ENCODE measurements at places on chromosomes 12 and 14.
A peak's percentile ranks its signal among the peaks of the same experiment; 100 is the strongest.

- no peak overlapping the region for H3K4me3 ChIP-seq
- peaks cover 4% of the 10 kb centered on the region for H3K4me1 ChIP-seq
- peaks cover 13% of the 10 kb centered on the region for H3K27me3 ChIP-seq
- H3K36me3 ChIP-seq, result no peaks in the 10 kb centered on the region
These were observed 154.2 kb upstream of the PARP11 start for GRCh38 chr12:4027412-4027811.

DNA sequence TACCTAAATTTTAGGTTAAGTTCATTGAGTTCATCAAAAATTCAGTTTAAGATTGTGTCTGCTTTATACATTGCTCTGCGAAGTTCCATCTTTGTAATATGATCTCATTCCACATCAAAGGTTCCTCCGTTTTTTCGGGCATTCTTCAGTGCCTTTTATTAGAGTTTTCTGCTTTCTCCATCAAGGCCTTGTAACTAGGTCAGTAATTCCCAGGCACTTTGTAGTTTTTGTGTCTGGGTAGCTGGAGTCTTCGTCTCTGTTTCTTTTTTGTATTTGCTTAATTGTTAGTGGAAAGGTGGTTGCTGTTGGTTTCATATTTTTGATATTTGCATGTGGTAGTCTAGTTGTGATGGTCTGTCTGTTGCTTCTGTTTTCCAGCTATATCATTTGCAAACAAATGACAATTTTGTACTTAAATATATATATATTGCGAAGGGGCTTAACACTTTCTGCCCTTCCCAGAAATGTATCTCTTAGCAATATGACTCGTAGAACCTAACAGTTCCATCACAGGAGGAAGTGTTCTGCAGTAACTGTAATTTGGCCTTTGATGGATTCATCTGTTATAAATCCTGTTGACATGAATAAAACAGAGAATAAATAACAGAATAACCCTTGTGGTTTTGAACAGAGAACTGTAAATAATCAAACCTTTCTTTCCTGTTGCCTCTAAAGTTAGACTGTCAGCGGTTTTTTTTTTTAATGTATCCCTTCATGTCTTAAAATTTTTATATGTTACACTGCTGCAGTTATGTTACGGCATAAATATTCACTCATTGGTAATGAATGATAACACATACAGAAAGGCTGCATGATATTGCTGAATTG lies 88.4 kb upstream of the DYNC1H1 start:
- H3K4me3 ChIP-seq, result no peak overlapping the region
- H3K4me1 ChIP-seq, result peaks cover 18% of the 10 kb centered on the region
- DNase-seq, result peak; percentile 6

DNA sequence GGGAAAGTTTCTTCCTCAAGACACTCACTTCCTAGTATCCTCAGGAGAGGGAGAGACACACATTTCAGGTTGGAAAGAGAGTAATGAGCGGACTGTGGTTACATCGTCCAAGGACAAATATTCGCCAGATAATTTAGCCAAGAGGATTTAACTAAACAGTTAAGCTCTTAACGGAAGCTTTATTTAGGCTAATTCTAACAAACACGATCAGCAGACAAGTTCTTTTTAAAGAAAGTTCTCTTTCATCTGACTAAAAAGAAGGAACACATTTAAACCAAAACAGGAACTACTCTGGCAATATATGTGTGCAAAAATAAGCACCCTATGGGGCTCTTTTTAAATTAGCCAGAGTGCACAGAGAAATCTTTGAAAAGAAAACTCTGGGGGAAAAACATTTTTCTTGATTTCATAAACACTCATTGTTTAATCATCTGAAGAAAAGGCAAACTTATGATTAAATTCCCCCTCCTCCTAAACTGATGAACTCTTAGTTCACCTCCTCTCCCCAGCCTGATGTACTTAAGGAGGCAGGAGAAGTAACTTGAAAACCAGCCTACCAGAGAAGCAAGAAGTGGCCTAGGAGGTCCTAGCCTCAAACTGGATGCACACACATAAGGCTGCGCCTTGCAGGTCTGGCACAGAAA lies 13.3 kb upstream of the BTG1 start:
- no peak overlapping the region for H3K27ac ChIP-seq
- no peak overlapping the region for H3K4me3 ChIP-seq
- no peak for DNase-seq
- no peaks in the 10 kb centered on the region for H3K27me3 ChIP-seq
- peaks cover 8% of the 10 kb centered on the region for H3K4me1 ChIP-seq

- no peak overlapping the region for H3K27ac ChIP-seq
- peak; percentile 38 for DNase-seq
- H3K36me3 ChIP-seq, result no peaks in the 10 kb centered on the region
These were observed 131.6 kb upstream of the FRMD6 start for GRCh38 chr14:51520087-51520486.

DNA sequence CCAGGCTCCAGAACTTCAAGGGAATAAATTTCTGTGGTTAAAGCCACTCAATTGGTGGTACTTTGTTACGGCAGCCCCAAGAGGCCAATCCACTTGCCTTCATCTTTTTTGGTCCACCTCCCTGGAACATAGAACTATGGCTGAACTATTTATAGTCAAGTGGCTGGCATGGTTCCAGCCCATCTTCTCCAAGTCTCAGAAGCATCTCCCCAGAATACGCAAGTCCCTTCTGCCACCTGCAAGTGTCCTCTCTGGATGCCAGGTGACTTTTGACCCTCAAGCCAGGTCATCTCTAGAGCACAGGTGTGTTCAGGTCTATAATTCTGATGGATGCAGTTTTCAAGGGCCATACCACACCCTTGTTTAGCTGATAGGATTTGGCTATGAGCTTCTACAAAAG lies 371.5 kb downstream of the AACS start:
- no peak overlapping the region for H3K4me3 ChIP-seq
- H3K27me3 ChIP-seq, result no peaks in the 10 kb centered on the region
- no peaks in the 10 kb centered on the region for H3K4me1 ChIP-seq
- no peak overlapping the region for H3K27ac ChIP-seq
